ENCODE measurements at places on chromosomes 13 and 19. TPM values are rescaled to one million over a fixed set of nuclear protein-coding genes. Genes with fewer than 3 reads are reported as not detected.

DNA sequence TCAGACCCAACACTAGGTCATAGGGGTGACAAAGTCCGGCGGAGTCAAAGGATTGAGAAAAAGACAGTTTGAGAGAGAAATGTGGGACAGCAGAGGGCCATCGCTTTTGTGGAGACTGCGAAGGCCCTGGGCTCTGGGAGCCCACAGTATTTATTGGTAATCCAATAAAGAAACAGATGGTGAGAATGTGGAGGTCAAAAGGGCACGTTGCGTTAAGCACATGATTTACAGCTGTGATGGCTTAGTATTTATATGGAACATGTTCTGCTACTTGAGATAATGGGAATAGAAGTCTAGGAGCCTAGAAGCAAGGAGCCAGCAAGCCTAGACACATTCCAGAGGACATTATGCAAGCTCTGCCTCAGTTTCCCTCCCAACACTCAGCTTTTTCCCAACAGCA lies 2521.1 kb downstream of the PCDH9 start:
- no peak overlapping the region for H3K4me3 ChIP-seq
- DNase-seq: no peak
- no peaks in the 10 kb centered on the region for H3K4me1 ChIP-seq

DNA sequence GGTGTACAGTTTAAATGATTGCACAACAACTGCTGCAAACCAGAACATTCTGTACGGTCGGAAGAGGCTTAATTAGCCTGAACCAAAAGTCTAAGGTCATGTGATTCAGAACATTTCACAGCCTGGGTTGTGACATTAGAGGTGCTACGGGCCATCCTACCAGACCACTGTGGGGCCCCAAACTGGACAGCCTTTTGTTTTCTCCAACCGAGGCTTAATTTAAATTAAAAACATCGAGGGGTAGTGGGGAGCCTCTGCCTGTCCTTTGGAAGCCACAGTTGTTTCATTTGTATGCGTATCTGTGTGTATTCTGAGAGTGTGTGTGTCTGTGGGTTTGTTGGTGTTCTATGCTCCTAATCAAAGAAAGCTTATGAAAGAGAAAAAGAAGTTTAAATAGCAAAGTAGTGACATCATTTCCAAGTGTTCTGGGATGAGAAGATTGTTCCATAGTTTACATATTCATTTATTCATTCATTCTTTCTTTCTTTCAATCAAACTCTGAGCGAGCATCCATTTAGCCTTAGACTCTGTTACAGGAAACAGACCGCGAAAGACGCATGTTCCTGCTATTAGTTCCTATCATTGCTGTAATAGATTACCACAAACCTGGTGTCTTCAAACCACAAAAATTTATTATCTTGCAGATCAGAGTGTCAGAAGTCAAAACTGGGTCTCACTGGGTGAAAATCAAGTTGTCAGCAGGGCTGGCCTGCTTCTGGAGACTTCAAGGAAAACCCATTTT lies 444.8 kb downstream of the FOXO1 start:
- H3K4me3 ChIP-seq: no peak overlapping the region
- DNase-seq: no peak
- no peak overlapping the region for H3K27ac ChIP-seq
- H3K36me3 ChIP-seq: no peaks in the 10 kb centered on the region
- H3K4me1 ChIP-seq: no peaks in the 10 kb centered on the region
- no peaks in the 10 kb centered on the region for H3K27me3 ChIP-seq

DNA sequence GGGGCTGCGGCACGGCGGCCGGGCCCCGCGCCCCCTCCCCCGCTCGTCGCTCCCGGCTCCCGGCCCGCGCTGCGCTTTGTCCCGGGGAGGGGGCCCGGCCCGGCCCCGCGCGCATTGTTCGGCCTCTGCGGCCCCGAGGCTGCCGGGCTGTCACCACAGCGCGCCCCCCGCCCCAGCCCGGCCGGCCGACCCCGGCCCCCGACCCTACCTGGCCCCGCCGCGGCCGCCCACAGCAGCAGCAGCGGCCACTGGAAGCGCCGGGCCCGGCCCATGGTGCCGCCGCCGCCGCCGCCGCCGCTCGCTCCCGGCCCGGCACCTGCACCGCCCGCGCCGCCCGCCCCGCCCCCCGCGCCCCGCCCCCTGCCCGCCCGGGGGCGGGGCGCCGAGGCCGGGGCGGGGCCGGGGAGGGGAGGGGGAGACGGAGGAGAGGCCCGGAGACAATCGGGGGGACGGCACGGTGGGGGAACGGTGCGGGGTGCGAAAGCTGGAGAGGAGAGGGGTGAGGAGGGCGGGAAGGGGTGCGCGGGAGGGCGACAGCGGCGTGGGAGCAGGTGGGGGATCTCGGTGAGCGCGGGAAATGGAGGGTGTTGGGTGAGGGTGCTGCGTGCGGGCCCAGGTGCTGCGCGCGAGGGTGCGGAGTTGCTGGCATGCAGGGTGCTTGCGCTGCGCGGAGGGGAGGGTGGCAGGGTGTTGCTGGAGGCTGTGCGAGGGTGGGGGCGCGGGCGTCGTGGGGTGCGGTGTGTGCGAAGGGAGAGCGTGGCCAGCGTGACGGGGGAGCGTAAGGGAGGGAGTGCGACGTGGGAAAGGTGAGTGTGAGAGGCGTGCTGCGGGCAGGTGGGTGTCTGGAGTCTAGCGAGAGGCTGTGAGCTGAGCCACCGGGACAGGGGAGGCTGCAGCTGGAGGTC lies at the start of gene CADM4:
TSS of gene CADM4 (minus strand) at position 332 of the 905 bp plus-strand sequence. CDS start at position 272, 60 bp downstream.
- no peak for DNase-seq
- H3K4me1 ChIP-seq: peaks cover under 1% of the 10 kb centered on the region
- no peak within 1 kb of the TSS for H3K27ac ChIP-seq
- peak within 1 kb of the TSS; percentile 39 for H3K4me3 ChIP-seq

GRCh38 chr13:114122591-114123211 lies 9.7 kb downstream of the RASA3 start:
- H3K36me3 ChIP-seq: no peaks in the 10 kb centered on the region
- no peaks in the 10 kb centered on the region for H3K27me3 ChIP-seq
- no peak for DNase-seq
- peak overlapping the region; percentile 43 for H3K4me3 ChIP-seq
- H3K27ac ChIP-seq: peak overlapping the region; percentile 98

- no peak for DNase-seq
- no peaks in the 10 kb centered on the region for H3K27me3 ChIP-seq
- H3K4me3 ChIP-seq: no peak overlapping the region
- H3K27ac ChIP-seq: no peak overlapping the region
- peaks cover 7% of the 10 kb centered on the region for H3K36me3 ChIP-seq
These were observed 94.8 kb upstream of the AKAP11 start for GRCh38 chr13:42177189-42177588.

DNA sequence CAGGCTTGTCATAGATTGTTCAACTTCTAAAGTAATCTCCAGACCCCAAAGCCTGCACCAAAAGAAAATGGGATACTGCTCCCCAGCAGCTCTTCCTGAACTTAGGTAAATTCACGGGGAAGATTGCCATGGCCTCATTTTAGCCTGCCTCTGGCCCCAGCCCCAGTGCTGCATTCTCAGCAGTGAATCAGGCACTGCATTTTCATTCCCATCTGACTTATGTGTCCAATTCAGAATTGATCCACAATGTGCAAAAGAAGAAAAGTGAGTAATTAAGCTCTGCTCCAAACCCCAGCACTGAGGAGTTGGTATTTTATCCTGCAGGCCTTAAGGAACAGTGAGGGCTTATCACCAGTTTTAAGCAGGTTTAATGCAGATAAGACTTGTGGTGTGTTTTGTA lies 176.4 kb downstream of the KCTD12 start:
- H3K27ac ChIP-seq: no peak overlapping the region
- no peak for DNase-seq
- no peaks in the 10 kb centered on the region for H3K27me3 ChIP-seq
- no peak overlapping the region for H3K4me3 ChIP-seq

DNA sequence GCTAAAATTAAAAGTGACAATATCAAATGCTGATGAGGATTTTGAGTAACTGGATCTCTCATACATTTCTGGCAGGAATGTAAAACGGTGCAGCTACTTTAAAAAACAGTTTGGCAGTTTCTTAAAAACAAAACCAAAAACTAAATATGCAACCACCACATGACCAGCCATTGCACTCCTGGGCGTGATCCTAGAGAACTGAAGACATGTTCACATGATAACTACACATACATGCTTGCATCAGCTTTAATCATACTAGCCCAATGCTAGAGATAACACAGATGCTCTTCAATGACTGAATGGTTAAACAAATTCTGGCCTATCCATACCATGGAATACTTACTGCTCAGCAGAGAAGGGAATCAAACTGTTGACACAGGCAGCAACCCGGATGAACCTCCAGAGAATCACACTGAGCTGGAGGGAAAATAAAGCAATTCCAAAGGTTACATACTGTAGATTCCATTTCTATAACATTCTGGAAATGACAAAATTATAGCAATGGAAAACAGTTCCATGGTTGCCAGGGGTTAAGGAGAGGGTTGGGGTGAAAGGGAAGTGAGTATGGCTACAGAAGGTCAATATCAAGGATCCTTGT lies 25.5 kb upstream of the NAXD start:
- H3K27me3 ChIP-seq: no peaks in the 10 kb centered on the region
- H3K4me1 ChIP-seq: no peaks in the 10 kb centered on the region
- no peak for DNase-seq
- no peak overlapping the region for H3K4me3 ChIP-seq
- no peaks in the 10 kb centered on the region for H3K36me3 ChIP-seq
- no peak overlapping the region for H3K27ac ChIP-seq

- peaks cover 18% of the 10 kb centered on the region for H3K4me1 ChIP-seq
- H3K27ac ChIP-seq: no peak overlapping the region
- H3K36me3 ChIP-seq: no peaks in the 10 kb centered on the region
- H3K4me3 ChIP-seq: no peak overlapping the region
- H3K27me3 ChIP-seq: no peaks in the 10 kb centered on the region
- DNase-seq: no peak
These were observed 7.6 kb downstream of the PIK3R2 start for GRCh38 chr19:18160493-18160970.

FLT1 gene
- 0.15 TPM for total RNA-seq

SPRED3 gene
- 3.8 TPM for total RNA-seq

RNF17 gene
- not detected for total RNA-seq

CAB39L gene
- 6.6 TPM for total RNA-seq
